Urothelium cell line (cell line): ENCODE measurements at places on chromosomes 7 and 10.

DNA sequence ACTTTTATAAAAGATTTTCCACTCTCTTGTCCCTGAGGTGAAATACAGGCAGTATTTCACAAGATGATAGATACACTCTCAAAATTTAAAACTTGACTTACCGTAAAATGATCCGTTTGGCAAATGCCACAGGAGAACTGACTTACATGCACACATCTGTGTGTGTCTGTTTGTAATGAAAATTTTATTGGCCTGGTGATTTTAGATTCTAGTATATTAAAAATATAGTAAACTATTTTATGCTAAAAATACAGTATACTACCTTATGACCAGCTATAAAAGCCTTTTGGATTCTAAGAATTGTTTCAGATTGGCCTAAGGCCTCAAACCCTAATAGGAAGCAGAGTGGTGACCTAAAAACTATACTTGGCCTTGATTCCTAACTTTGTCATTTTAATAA, 362.7 kb downstream of the IPMK start:
- DNase-seq: no peak

DNA sequence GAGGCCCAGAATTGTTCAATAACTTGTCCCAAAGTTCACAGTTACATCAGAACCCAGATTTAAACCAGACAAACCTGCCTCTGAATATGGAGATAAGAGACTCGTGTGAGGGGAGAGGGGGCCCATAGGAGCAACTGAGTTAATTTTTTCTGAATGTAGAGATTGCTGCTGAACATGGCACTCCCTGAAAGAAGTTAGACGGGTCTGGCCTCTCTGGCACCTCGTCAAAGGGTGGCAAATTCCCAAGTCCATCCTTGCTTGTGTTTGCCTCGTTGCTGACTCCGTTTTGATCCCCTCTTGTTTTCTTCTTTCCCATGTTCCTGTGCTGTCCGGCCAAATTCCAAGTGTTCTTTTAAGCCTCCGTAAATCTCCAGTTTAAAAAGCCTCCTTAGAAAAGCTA, 35.2 kb upstream of the YAE1 start:
- DNase-seq: no peak

- no peak for DNase-seq
These were observed 167.8 kb downstream of the AHR start for GRCh38 chr7:17466216-17466615.

DNA sequence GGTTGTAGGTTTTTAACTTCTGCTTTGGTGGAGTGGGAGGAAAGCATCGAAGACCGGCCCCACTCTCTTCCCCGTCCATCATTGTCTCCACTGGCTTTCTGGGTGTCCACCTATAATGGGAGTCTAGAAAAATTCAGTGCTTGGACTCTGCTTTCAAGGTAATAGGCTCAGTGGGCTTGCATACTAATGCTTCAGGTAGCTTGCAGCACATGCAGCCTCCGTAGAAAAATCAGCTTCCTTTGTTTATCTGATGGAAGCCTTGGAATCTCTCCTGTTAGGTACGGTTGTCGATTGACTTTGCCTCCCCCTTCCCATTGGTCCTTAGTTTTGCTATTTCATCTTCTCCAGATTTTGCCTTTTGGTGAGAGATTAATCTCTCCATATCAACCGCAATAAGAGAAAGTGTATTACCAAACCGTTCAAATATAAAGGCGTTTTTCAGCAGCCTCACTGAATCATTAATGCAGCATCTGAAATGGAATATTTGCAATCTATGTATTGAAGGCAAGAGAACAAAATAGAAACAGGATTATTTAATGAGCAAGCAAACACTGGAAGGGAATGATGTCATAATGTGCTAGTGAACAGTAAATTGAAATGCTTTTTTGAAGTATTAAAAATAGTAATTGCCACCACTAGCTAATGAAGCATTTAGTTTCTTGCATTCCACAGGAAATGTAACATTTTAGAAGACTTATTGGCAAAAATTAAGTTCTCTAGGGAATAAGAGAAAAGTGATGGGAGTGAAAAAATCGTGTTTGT, 944 bp downstream of the AVL9 start:
- no peak for DNase-seq

- DNase-seq: no peak
These were observed 270.5 kb downstream of the POU6F2 start for GRCh38 chr7:39248041-39248691.

DNA sequence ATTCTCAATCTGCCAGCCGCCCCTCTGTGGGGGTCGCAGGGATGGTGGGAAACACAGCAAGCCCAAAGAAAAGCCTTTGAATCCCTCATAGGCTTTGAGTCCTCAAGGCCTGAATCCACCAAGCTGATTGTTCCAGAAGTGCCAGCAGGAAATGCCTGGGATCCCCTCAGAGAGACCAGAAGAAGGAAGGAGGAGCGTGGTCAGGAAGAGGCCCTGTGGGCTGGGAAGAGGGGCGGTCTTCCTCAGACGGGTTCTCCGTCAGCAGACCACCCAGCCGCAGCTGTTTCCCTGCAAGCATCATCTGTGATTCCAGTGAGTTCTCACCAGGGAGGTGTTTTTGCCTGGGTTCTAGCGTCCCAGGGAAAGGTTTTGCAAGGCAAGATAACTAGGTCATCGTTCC, 190.0 kb upstream of the KLF6 start:
- no peak for DNase-seq

GRCh38 chr7:33757563-33758165, 147.7 kb upstream of the BMPER start:
- DNase-seq: no peak

GRCh38 chr7:143299840-143300239, 11.7 kb downstream of the CASP2 start:
- no peak for DNase-seq

- no peak for DNase-seq
These were observed 201.2 kb upstream of the CELF2 start for GRCh38 chr10:10816447-10816846.

- peak; percentile 73 for DNase-seq
These were observed 23.8 kb upstream of the AHR start for GRCh38 chr7:17274551-17275245.

GRCh38 chr7:40232242-40232893, 97.6 kb downstream of the SUGCT start:
- peak; percentile 45 for DNase-seq

DNA sequence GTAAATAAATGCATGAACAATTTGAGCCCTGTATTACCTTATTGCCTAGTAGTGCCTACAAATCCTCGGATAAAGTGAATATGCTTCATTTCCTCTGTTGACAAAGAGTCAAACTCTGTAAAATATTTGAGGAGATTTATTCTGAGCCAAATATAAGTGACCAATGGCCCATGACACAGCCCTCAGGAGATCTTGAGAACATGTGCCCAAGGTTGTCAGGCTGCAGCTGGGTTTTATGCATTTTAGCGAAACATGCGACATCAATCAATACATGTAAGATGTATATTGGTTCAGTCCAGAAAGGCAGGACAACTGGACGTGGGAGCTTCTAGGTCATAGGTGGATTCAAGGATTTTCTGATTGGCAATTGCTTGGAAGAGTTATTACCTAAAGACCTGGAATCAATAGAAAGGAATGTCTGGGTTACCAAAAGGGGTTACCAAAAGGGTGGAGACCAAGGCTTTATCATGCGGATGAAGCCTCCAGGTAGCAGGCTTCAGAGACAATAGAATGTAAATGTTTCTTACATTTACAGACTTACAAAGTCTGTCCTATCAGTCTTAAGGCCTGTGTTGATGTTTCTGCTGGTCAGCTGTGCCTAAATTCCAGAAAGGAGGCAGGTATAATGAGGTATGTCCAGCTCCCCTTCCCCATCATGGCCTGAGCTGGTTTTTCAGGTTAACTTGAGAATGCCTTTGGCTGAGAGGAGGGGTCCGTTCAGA, 220.1 kb upstream of the FZD1 start:
- no peak for DNase-seq

GRCh38 chr10:46247808-46248569, 38.8 kb upstream of the ANTXRL start:
- DNase-seq: no peak

GRCh38 chr10:98414932-98415730, at the start of gene PYROXD2:
TSS of gene PYROXD2 (minus strand) at chr10:98415182. CDS start at chr10:98415135, 47 bp downstream.
- peak; percentile 98 for DNase-seq

DNA sequence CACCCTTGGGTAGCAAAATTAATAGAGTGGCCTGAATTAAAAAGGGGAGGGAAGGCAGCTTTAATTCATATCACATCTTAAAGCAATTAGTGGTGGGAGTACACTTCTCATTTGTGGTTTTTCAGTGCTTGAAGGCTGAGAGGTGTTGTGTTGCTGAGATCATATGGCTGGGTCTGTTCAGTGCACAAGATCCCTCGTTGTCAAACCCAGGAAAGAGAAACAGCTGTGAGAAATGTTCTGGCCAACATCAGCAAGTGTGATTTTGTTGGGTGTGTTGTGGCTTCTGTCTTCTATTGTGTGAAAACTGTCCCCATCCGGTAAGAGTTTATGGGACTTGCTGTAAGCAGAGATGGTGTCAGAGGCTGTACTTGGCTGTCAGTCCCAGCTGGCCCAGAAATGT, 197.9 kb upstream of the BMPER start:
- no peak for DNase-seq

DNA sequence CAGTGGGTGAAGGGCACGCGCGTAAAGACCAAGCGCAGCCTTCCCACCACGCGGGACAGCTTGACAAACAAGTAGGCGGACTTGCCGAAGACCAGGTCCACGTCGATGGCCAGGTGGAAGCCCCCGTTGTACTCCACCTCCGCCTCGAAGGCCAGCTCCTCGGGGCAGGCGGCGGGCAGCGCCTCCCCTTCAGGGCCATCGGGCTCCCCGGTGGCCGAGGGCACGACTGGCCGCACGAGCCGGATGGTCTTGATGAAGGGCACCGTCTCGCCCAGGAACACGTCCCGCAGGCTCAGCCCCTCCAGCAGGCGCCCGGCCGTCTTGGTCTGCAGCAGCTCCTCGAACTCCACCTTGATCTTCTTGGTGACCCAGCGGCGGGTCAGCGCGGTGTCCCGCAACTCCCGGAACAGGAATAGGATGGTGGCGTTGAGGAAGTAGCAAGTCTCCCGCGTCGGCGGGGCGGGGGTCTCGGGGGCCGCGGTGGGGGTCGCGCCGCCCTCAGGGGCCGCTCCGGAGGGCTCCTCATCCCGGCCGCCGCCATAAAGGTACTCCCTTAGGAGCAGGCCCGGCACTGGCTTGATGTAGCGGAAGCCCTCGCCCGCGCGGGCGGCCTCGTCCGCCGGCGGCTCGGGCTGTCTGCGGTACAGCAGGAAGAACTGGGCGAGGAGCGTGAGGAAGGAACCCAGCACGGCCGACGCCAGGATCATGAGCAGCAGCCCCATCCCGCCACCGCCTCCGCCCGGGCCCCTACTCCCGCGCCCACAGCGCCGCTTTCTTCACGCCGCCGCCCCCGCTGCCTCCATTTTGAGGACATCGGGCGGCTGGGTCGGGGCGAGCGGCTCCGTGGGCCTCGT, 507 bp downstream of the PDZD8 start:
- DNase-seq: peak; percentile 18

DNA sequence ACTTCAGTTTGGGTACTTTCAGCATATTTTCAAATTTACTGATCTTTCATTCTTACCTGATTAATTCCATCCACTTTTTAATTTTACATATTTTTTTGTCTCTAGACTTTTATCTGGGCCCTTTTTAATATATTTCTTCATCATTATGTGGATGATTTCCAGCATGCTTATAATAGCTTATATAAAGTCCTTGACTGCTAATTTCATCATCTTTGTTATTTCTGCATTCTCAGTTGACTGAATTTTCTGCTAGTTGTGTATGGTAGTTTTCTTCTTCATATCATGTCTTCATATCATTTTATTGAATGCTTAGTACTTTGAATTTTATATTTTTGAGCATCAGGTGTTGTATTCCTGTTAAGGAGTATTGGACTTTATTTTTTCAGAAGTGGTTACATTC, 39.6 kb downstream of the STAM start:
- no peak for DNase-seq

DNA sequence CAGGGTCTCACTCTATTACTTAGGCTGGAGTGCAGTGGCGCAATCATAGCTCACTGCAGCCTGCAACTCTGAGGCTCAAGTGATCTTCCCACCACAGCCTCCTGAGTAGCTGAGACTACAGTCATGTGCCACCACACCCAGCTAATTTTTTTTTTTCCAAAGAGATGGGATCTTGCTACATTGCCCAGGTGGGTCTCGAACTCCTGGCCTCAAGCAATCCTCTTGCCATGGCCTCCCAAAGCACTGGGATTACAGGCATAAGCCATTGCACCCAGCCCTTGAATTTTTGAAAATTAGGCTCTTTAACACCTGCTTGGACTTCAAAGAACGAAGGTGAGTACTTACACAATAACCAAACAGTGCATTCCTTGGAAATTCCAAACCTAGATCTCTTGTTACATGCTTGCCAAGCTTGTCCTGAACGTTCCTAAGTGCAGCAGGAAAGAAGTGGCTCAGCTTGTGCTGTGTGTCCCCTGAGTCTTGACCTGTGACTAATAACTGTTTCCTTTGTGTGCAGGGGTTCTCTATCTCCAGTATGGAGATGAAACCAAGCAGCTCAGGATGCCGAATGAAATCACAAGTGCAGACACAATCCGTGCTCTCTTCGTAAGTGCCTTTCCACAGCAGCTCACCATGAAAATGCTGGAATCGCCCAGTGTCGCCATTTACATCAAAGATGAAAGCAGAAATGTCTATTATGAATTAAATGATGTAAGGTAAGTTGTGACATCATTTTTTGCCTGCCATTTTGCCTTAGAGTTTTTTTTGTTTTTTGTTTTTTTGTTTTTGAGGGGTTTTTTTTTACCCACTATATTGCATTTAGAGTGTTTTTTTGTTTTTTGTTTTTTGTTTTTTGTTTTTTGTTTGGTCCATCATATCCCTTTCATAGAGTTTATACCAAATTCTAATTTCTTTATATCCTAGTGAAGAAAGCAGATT, 223.8 kb downstream of the KIAA1217 start:
- DNase-seq: peak; percentile 64

DNA sequence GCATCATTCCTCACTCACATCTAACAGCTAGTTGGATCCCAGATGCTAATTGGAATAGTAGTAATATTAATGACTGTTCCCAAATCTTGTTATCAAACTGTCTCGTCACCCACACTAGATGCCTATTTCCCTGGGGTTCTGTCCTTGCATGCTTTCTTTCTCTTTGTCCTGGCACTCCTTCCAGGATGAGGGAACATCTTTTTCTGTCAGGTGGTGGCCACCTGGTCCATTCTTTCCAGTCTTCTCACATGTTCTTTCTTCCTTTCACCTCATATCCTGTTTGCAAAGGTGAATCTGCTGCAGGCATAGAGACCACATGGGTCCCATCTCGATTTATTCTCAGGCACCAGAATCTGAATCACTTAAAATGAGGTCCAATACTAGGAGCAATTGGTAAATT, 126.0 kb downstream of the CHN2 start:
- DNase-seq: no peak

GRCh38 chr7:128247640-128248194, 6.6 kb downstream of the LEP start:
- DNase-seq: no peak

DNA sequence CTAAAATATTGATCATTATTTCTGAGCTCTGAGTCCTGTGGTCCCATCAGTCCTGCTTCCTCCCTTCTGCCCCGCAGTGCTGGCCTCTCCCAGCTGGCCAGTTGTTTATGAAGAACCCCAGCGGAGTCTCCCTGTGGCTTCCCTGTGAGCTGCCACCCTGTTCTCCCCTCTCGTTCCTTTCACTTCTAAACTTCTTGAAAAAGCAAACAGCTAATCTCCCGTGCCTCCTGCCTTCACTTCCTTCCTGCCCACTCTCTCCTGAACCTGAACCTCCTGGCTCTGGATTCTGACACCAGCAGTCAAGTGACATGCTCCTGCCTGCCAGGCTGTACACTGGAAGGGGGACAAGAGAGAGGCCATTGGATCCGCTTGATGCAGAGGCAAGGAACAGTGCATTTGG, 63.7 kb upstream of the ZPBP start:
- no peak for DNase-seq

GRCh38 chr7:132362059-132362458, 214.2 kb downstream of the PLXNA4 start:
- DNase-seq: no peak
